ENCODE measurements at places on chromosomes 2 and 18.
A peak's percentile ranks its signal among the peaks of the same experiment; 100 is the strongest.

DNA sequence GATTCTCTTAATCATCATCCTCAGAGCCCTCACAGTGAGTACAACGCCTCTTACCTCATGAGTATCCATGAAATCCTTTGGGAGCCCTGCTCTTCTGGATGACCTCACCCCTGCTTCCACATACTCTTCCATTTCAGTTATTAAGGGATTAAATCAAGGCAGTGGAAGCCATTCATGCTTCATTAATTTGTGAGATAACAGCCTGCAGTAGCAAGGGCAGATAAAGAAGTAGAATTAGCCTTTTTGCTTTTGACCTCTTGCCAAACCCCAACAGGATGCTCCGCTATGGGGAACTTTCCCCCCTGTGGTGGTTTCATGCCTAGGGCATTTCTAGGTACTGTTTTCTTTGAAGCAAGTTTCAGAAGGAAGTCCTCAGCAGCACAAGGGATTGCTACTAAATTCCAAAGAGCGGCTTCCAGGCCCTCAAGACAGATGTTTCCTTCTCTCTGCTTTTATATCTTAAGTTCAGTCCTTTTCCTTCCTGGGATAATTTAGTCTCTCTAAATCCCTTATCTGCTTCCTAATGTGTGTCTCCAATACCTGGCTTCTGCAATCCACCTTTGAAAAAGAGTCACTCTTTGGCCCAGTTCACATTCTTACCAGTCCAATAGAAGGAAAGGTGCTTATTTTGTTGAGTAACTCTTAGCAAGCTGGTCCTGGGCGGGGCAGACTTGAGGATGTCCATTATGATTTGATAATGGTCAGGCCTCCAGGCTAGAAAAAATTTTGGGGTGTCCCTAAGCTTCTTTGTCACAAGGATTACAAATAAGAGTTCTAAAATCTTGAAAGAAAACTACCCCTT lies 76.9 kb downstream of the MYO1B start:
- peak overlapping the region; percentile 2 for H3K4me3 ChIP-seq
- H3K36me3 ChIP-seq, result peaks cover 17% of the 10 kb centered on the region
- peak overlapping the region; percentile 46 for H3K27ac ChIP-seq
- DNase-seq, result no peak
- no peaks in the 10 kb centered on the region for H3K27me3 ChIP-seq
- peaks cover 64% of the 10 kb centered on the region for H3K4me1 ChIP-seq

- peaks cover 17% of the 10 kb centered on the region for H3K4me1 ChIP-seq
- no peak overlapping the region for H3K4me3 ChIP-seq
- H3K36me3 ChIP-seq, result no peaks in the 10 kb centered on the region
Measured at GRCh38 chr18:31506024-31506742, 8.2 kb downstream of the DSG2 start.

GRCh38 chr2:17584689-17585088 lies 44.2 kb downstream of the VSNL1 start:
- no peaks in the 10 kb centered on the region for H3K27me3 ChIP-seq
- no peak overlapping the region for H3K4me3 ChIP-seq
- no peak overlapping the region for H3K27ac ChIP-seq
- H3K36me3 ChIP-seq, result no peaks in the 10 kb centered on the region
- no peaks in the 10 kb centered on the region for H3K4me1 ChIP-seq

DNA sequence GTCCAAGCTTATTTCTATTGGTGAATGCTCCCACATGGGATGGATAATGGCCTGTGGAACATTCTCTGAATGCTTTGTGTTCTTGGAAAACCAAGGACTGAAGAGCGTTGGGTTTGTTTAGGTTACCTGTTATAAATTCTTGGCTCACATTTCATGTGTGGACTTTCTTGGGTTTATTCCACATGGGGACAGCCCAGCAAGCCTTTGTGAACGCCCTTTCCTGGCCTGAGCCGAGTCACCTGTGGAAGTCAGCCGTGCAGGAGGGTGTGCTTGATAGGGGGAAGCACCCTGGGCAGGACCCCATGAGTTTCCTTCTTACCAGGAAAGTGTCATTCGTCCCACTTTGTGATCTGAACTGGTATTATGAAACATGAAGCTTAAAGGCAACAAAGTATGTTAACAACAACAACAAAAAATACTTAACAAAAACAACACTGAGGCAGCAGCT lies 4.1 kb downstream of the RAB31 start:
- peaks cover 53% of the 10 kb centered on the region for H3K4me1 ChIP-seq
- H3K27ac ChIP-seq, result no peak overlapping the region
- H3K36me3 ChIP-seq, result no peaks in the 10 kb centered on the region
- H3K27me3 ChIP-seq, result peaks cover 34% of the 10 kb centered on the region
- peak overlapping the region; percentile 75 for H3K4me3 ChIP-seq
- no peak for DNase-seq

GRCh38 chr2:133503927-133504326 lies 64.3 kb downstream of the NCKAP5 start:
- H3K4me3 ChIP-seq, result no peak overlapping the region
- H3K27me3 ChIP-seq, result no peaks in the 10 kb centered on the region
- H3K27ac ChIP-seq, result no peak overlapping the region
- H3K36me3 ChIP-seq, result peaks cover 2% of the 10 kb centered on the region
- no peak for DNase-seq
- H3K4me1 ChIP-seq, result peaks cover 20% of the 10 kb centered on the region
